ENCODE measurements at places on chromosomes 6 and 20.

- DNase-seq: no peak
Measured at GRCh38 chr6:61886608-61887259, 399.3 kb downstream of the KHDRBS2 start.

- DNase-seq: no peak
Measured at GRCh38 chr20:62401331-62401779, 5.7 kb downstream of the CABLES2 start.

DNA sequence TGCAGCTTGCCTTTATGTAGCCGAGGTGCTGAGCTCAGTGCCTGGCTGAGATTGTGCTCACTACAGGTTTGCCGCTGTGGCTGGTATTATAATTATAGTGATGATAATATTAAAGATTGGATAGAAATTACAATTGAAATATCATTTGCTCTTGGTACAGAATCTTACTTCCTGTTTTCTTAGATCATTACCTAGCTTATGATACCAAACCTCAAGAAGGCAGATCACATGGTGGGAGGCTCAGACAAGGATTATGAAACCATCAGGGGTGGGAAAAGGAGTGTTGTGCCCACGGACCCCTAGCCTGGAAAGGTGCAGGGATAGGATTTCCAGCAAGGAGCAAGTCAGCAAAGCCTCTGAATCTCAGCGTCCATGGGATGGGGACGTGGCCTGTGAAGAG, 70.6 kb downstream of the IGF2R start:
- no peak for DNase-seq

DNA sequence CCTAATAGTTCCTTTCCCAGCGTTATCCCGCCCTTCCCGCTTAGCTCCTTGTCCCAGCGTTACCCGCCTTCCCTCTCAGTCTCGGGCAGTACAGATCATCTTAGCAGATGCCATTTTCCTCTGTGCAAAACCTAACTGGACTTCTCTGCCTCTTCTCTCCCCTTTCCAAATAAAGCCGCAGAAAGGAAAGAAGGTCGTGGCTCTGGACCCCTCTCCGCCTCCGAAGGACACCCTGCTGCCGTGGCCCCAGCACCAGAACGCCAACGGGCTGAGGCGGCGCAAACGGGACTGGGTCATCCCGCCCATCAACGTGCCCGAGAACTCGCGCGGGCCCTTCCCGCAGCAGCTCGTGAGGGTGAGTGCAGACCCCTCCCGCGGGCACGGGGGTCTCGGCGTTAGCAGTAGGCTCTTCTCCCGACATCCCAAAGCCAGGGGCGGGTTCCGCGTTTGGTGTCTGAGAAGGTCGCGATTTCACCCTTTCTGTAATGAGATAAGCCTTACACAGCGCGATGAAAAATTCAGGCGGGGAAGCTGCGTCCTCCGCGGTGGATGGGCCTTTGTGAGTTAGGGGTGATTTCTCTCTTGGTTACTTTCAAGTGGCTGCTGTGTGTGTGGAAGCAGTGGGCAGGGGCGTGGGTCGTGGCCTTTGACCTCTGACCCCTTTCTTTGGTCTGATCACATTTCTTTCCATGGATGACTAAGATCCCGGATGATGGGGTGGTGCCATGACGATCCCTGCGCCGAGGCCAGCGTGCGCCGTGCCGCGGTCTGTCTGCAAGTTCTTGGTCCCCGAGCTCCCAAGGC, 292.7 kb downstream of the TAF4 start:
- DNase-seq: no peak

DNA sequence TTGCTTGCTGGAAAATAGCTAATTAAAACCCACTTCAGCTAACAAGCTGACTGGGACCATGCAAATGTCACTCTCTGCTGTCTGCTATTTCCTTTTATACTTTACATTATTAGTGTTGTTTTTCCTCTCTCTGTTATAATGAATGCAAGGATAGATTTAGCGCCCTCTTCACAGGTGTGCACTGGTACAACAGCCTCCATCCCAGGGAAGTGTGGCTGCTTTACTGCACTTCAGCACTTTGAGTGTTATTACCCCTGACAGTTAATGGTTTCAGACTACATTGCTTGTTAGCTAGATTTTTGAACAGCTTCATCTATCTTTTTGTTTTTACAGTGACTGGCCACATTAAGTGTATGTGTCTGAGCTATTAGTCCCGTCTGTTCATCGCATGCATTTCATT, 405.7 kb downstream of the RNF144B start:
- DNase-seq: no peak

DNA sequence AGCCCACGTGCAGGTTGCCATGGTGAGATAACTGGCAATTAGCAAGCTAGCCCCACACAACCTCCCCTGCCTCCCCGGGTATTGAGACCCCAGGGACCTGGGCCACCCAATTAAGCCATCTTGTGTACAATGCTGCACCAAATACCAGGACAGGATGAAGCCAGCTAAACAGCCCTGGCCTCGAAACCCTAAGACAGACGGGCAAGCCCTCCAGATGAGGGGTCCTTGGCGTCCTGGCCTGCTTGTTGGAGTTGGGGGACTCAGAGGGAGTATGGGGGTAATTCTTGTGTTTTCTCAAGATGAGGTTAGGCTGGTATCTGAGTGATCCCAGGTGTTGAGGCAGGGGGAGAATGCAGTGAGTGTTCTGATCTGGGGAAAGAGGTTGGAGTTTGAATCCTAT, 8.8 kb upstream of the MAPRE1 start:
- DNase-seq: no peak

DNA sequence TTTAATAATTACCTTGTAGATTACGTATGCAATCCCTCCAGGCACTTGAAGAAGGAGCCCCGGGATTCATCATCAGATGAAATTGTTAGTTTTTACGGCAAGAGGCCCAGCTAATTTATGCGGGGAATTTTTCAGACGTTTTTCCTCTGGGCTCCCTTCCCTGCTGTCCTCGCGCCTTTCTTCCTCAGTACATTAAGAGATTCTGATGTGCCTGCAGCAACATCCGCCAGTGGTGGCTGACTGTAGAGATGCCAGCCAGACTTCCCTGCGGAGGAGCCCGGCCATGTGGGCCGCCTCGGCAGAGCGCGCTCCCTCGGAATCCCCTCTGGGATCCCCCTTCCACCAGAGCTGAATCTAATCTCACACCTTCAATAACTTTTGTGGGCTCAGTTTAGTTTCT, 46.4 kb upstream of the POU3F2 start:
- DNase-seq: no peak

GRCh38 chr6:86459978-86460377, 477.4 kb upstream of the HTR1E start:
- DNase-seq: no peak

Data from DMS79 (cell line).